ENCODE measurements at places on chromosomes 13 and 19. TPM values are rescaled to one million over a fixed set of nuclear protein-coding genes. Genes with fewer than 3 reads are reported as not detected.

DNA sequence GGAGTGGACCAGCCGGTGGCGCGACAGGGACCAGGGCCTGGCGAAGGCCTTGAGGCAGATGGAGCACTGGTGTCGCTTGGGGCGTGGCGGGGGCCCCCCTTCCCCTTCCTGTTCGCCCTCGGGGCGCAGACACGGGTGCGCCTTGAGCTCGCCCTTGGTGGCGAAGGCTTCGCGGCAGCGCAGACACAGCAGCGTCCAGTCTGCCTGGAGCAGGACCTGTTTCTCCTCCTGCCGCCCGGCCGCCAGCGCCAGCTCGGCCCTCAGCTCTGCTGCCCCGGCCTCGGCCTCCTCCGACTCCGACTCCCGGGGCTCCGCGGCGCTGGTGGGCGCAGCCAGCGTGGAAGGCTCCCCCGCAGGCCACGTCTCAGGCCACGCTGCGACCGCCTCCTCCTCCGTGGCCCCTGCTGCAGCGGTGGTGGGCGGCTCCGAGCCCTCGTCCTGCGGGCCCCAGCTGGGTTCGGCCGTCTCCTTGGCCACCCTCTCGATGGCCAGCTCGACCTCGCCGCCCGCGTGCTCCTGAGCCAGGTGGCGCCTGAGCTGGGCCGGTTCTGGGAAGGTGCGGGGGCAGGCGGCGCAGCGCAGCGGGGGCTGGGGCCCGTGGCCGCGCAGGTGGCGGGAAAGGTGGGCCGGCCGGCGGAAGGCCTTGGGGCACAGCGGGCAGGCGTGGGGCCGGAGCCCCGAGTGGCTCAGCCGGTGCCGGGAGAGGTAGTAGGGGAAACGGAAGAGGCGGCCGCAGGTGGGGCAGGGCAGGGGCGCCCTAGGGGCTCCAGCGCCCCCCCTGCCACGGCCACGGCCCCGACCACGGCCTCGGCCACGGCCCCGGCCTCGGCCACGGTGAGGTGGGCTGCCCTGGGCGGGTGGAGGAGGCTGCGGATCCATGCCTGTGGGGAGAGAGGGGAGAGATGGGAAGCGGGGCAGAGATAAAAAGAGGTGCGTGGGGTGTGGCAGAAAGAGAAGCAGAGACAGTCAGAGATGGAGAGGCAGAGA is 1.6 kb downstream of the ZNF579 start:
- DNase-seq = peak; percentile 39

- no peak for DNase-seq
Measured at GRCh38 chr19:50626011-50626410, 13.7 kb downstream of the SYT3 start.

Gene CACNG7
- not detected for total RNA-seq

DNA sequence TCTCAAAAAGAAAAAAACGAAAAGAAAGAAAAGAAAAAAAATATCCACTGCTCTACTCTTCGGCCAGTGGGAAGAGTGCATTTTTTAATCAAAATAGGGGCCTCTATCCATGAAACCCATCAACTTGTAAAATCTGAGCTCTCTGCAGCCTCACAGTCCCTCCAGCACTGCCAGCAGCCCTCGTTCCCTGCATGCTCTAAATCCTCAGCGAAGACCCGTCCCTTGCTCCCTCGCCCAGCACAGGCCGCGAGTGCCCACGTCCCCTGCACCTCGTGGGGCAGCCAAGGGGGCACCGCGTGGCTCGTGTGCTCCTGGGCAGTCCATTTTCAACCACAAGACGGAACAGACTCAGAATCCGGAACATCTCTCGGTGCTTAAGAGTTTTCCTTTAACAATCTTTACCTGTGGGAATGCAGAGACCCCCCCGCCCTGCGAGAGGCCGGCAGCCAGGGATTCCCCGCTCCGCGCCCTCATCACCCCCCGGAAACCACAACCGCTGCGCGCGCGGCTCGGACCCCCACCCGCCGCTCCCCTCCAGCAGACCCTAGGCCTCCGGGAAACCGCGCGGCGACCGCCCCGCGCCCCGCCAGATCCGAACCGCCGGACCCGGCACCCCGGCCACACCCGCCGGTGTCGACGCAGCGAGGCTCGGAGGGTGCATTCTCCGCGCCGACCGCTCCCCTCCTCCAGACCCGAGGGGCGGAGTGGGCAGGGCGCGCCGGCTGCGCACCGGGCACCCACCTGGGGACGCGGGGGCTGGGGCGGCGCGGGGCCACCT is 638 bp downstream of the ANKRD27 start:
- DNase-seq = no peak

Measured in Right ventricle myocardium superior (tissue), 1 donor.